Mesendoderm (in vitro differentiated cells): ENCODE measurements at places on chromosomes 1 and 21.

DNA sequence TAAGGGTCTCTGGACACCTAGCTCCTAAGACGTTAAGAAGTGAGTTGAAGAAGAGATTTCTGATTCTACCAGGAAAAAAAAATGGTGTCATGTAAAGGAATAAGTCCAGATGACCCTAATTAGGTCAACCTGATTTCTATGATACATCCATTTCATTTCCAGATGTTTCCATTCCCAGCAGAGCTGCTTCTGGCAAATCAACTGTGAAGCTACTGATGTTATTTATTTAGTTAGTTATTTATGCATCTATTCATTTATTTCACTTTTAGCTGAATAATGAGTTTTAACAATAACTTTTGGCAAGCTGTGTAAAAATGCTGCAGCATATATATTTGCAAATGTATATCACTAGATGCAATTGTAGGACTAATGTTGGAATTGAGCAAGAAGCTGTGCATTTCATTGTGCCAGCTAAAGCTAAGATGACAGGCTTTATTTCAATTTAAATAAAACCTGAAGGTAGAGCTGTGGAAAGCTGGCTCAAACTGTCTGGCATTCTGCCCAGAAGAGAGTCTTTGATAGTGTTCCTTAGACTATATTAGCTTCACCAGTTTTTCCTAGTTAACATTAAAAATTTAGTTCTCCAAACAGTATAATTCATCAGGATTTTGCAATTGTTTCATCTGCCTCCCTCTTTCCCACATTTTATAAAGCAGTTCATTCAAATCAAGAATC, 1164.4 kb upstream of the ADGRL4 start:
- no peaks in the 10 kb centered on the region for H3K27me3 ChIP-seq
- H3K36me3 ChIP-seq = no peaks in the 10 kb centered on the region
- no peaks in the 10 kb centered on the region for H3K4me1 ChIP-seq
- DNase-seq = no peak
- no peak overlapping the region for H3K4me3 ChIP-seq

- H3K4me1 ChIP-seq = no peaks in the 10 kb centered on the region
- no peak for DNase-seq
- no peaks in the 10 kb centered on the region for H3K27me3 ChIP-seq
- H3K36me3 ChIP-seq = no peaks in the 10 kb centered on the region
Observed at GRCh38 chr21:15659753-15660422, 69.9 kb upstream of the USP25 start.

GRCh38 chr1:165843304-165843703, 15.9 kb downstream of the UCK2 start:
- H3K4me1 ChIP-seq = peaks cover 25% of the 10 kb centered on the region
- H3K27me3 ChIP-seq = no peaks in the 10 kb centered on the region
- H3K36me3 ChIP-seq = no peaks in the 10 kb centered on the region
- DNase-seq = no peak
- H3K27ac ChIP-seq = no peak overlapping the region
- H3K4me3 ChIP-seq = no peak overlapping the region

GRCh38 chr1:174968750-174969244, 30.9 kb upstream of the CACYBP start:
- no peak for DNase-seq
- H3K27me3 ChIP-seq = no peaks in the 10 kb centered on the region
- no peaks in the 10 kb centered on the region for H3K36me3 ChIP-seq
- no peak overlapping the region for H3K4me3 ChIP-seq
- no peak overlapping the region for H3K27ac ChIP-seq
